Esophagus squamous epithelium (tissue), 5 donors: ENCODE measurements at places on chromosomes 12 and 14. TPM values are rescaled to one million over a fixed set of nuclear protein-coding genes. Genes with fewer than 3 reads are reported as not detected.

DNA sequence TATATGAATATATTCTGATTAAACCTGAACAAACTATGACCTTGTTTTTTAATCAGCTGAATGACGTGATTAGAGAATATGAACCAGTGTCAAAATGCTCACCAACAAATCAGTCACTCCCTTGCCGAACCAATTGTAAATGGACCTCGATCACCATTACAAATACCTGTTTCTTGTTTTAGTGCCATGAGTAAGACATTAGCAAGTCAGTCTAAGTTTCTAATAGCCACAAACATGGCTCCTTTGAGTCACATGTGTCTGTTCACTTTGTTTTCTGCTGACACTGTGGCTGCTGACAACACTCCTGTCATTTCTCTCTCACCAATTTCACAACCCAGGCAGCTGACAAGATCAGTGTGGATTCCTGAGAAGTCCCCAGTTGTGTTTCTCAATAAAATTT, 286.2 kb upstream of the MDGA2 start:
- no peak for DNase-seq
- H3K27ac ChIP-seq: no peak overlapping the region
- H3K36me3 ChIP-seq: no peaks in the 10 kb centered on the region
- no peaks in the 10 kb centered on the region for H3K4me1 ChIP-seq
- H3K4me3 ChIP-seq: no peak overlapping the region

DNA sequence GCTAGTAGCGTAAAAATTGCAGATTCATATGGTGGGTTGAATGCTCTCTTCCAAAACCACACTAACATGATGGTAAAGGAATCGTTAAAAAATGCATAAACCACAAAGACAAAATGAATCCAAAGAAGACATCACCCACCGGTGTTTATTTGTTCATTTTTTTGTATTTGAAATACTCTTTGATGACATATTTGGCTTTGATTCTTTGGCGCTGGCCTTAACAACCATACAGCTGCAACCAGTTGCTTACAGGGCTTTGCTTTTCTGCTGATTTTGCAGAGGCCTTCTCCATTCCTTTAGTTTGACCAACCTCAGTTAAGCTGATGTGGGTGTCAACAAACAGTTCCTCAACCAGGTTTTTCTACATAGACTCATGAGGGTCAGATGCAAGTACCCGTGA, 103.5 kb downstream of the CACNA1C start:
- H3K27me3 ChIP-seq: no peaks in the 10 kb centered on the region
- no peak overlapping the region for H3K4me3 ChIP-seq
- H3K36me3 ChIP-seq: no peaks in the 10 kb centered on the region
- no peak for DNase-seq

GRCh38 chr14:21874946-21875345, 201.3 kb upstream of the OR4E1 start:
- no peaks in the 10 kb centered on the region for H3K4me1 ChIP-seq
- no peaks in the 10 kb centered on the region for H3K36me3 ChIP-seq
- no peaks in the 10 kb centered on the region for H3K27me3 ChIP-seq
- H3K4me3 ChIP-seq: no peak overlapping the region
- no peak overlapping the region for H3K27ac ChIP-seq
- DNase-seq: no peak

Gene TUNAR
- not detected for total RNA-seq
